ENCODE measurements at places on chromosomes 6 and 20.

GRCh38 chr6:133326584-133326983 is 85.4 kb downstream of the EYA4 start:
- DNase-seq: no peak

- DNase-seq: no peak
These were observed 895.9 kb downstream of the EYS start for GRCh38 chr6:64811119-64811518.

GRCh38 chr20:20480126-20480525 is 112.2 kb downstream of the INSM1 start:
- DNase-seq: no peak

- no peak for DNase-seq
These were observed 13.9 kb upstream of the ABHD16B start for GRCh38 chr20:63847237-63848002.

All from HFFc6 (cell line).